ENCODE measurements at places on chromosomes 6 and 20. TPM values are rescaled to one million over a fixed set of nuclear protein-coding genes. Genes with fewer than 3 reads are reported as not detected.
A peak's percentile ranks its signal among the peaks of the same experiment; 100 is the strongest.

Gene PCK1
- not detected for total RNA-seq

DNA sequence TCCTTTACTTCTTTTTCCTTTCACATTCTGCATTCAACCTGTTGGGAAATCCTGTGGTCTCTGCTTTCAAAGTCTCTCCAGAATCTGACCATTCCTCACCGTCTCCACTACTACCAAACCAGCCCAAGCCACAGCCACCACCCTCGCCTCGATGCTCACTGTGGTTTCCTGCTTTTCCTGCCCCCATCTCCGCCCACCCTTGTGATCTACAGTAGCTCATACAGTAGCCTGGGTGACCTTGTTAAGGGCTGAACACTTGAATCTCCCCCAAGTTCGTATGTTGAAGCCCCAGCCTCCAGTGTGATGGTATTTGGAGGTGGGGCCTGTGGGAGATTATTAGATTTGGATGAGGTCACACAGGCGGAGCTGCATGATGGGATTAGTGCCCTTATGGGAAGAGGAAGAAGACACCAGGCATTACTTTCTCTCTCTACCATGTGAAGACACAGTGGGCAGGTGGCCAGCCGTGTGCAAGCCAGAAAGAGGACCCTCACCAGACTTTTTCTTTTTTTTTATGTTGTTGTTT lies 189.0 kb upstream of the UST start:
- no peak for DNase-seq

DNA sequence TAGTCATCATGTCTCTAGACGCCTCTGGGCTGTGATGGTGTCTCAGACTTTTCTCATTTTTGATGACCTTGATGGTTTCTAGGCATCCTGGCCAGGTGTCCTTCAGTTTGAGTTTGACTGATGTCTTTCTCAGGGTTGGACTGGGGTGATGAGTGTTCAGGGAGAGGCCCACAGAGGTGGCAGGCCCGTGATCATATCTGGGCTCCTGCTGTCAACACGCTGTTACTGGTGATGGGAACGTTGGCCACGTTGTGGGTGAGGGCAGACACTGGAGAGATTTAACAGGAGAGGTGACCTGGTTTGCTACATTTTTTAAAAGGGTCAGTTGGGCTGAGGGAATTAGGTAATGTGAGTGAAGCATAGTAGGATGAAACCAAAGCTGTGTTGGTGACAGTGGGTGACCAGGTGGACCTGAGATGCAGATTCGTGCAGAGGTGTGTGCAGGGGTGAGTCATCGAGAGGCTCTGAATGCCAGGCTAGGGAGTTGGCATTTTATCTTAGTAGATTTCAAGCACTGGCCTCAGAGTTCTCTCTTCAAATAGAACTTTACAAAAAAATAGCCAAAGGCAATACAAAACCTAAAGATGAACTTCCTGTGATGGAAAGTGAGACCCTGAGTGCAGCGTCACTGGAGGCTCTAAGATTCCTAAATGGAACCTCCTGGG lies 174.1 kb downstream of the CDH26 start:
- no peak for DNase-seq

DNA sequence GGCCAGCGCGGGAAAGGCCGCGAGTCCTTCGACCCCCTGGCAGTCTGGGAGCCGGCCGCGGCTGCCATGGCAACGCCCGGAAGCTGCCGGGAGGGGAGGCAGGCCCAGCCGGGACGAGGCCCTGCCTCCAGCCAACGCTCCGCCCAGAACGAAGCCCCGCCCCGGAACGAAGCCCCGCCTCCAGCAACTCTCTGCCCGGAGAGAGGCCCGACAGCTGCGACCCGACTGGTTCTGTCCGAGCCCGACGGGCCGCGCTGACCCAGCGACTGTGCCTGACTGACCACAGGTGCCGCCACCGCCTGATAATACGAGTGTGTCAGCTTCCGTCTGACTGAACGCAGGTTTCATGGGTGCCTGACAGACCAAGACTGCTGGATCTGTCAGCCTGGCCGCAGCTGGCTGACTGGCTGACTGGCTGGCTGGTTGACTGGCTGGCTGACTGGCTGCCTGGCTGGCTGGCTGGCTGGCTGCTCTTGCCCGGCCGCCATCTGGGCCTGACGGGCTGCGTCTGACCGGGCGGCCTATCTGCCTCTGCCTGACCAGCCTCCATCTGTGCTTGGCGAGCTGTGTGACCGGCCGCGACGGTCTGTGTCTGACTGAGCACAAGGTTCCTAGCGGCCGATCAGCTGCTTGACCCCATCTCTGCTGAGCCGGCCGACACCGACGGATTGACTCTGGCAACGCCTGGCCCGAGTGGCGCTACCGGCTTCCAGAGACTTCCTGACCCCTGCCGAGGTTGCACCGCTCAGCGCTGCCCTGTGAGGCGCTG lies 89.7 kb upstream of the EPB41L1 start:
- DNase-seq, result peak; percentile 84

Measured in HFFc6 (cell line).